Stimulated activated CD8-positive, alpha-beta memory T cell treated with anti-CD3 and anti-CD28 coated beads, Interleukin-2, amount 100 ng/mL, for 1 hour (primary cell): ENCODE measurements at places on chromosomes 4 and X.

GRCh38 chrX:75155447-75155826, 646 bp downstream of the ABCB7 start:
- no peak for DNase-seq

DNA sequence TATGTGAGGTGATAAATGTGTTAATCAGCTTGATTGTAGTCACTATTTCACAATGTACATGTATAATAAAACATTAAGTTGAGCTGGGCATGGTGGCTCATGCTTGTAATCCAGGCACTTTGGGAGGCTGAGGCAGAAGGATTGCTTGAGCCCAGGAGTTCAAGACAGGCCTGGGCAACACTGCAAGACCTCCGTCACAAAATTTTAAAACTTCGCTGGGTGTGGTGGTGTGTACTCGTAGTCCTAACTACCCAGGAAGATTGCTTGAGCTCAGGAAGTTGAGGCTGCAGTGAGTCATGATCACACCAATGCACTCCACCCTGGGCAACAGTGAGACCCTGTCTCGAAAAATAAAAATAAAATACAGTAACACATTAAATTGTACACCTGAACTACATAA, 20.1 kb downstream of the LYAR start:
- DNase-seq, result no peak

GRCh38 chr4:100450449-100450848, 67.4 kb downstream of the EMCN start:
- DNase-seq, result no peak

DNA sequence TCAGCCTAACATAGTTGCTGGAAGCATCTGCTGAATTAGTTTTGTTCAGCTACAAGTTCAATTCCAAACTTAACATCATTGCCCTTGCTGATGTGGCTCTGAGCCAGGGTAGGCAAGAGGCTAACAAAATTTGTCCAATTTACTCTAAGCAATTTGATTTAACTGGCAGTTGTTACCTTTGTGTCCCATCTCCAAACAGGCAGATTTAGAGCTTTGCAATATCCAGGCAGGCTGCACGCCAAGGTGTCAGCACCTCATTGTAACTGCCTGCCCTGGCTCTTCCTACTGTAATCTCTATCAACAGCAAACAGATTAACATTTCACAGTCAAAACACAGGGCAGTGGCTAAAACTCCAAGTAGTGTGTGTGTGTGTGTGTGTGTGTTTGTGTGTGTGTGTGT, 2070.6 kb downstream of the PCDH7 start:
- no peak for DNase-seq

- DNase-seq, result no peak
Measured at GRCh38 chr4:130648570-130648969, 1552.6 kb downstream of the C4orf33 start.

DNA sequence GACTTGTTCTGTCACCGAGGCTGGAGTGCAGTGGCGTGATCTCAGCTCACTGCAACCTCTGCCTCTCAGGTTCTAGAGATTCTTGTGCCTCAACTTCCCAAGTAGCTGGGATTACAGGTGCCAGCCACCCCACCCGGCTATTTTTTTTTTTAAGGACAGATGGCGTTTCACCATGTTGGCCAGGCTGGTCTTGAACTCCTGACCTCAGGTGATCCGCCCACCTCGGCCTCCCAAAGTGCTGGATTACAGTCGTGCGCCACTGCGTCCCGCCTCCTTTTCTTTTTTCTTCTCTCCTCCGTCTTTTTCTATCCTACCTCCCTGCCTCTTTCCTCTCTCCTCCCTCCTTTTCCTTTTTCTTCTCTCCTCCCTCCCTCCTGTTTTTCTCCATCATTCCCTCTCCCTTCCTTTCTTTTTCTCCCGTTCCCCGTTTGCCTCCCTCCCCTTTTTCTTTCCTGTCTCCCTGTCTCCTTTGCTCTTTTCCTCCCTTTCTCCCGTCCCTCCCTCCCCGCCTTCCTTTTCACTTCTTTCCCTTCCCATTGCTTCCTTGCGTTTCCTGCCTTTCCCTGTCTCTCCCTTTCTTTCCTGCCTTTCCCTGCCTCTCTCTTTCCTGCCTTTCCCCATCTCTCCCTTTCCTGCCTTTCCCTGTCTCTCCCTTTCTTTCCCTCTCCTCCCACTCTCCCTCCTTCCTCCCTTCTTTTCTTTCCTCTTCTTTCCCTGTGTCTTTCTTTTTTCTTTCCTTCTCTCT, 2.1 kb upstream of the SLC25A6 start:
- no peak for DNase-seq

DNA sequence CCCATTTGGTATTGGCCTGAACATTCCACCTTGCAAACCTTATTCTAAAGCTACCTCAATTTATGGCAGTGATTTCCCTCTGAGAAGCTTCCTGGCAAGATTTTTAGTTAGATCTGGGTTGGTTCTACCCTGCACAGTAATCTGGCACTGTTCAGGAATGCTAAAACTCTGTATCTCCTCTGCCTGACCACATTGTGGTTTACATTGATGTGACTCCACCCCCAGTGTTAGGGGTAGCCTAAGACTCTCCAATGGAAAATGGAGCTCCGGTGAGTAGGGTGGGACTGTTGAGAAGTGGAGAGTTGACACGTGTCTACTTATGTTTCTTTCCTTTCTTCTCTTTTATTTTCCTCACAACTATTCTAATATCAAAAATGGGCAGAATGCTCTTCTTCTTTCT, 45.4 kb downstream of the BMPR1B start:
- DNase-seq, result no peak

DNA sequence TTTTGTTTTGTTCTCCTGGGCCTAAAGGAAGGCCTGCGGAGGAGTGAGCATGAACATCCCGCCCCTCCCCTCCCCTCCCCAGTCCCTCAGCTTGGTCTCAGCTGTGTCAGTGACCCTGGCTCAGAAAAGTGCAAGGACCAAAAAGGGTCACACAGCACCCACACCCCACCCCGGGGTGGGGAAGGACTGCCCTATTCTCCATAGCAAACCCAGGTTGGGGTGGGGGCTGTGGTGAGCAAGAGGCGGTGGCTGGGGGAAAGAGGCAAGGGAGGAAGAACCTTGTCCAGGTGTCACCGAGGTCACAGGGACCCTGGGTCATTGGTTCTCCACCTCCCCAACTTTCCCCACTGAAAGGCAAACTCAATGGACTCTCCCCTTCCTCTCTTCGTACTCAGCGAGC, 7.6 kb upstream of the MSX1 start:
- DNase-seq, result no peak

GRCh38 chr4:34720571-34720970, 1523.7 kb downstream of the ARAP2 start:
- DNase-seq, result no peak

DNA sequence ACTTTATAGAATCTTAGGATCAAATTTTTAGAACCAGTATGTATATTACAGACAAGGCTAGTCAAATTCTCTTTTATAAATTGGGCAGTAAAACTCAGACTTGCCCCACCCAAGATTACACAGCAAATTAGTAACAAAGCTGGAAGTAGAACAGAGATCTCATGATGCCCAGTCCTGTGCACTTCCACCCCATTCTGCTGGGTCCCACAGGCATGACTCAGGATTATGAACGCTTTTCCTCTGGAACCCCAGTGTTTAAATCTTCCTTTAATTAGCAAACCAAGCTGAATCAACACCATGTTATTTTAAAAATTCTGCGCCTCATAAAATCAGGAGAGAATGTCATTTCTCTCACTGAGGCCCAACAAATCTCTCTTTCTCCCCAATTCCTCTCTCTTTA, 1.5 kb upstream of the IL13RA2 start:
- DNase-seq, result no peak

GRCh38 chrX:41122664-41123257, 37.5 kb downstream of the USP9X start:
- no peak for DNase-seq

GRCh38 chrX:12405306-12405705, 267.0 kb downstream of the FRMPD4 start:
- DNase-seq, result no peak

GRCh38 chr4:5995901-5996623, 22.2 kb downstream of the C4orf50 start:
- no peak for DNase-seq

DNA sequence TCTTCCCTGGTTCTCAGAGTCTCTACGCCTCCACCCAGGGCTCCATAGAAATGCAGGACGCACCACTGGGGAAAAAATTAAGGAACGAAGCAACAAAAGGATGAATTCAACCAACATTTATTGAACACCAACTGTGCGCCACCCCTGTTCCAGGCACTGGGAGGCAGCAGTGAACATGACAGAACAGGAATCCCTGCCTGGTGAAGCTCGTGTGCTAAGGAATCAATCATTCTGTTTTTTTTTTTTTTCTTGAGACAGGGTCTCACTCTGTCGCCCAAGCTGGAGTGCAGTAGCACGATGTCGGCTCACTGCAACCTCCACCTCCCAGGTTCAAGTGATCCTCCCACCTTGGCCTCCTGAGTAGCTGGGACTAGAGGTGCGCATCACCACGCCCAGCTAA, 1.9 kb upstream of the FTSJ1 start:
- DNase-seq, result no peak

GRCh38 chrX:139924069-139924695, 8.7 kb downstream of the ATP11C start:
- no peak for DNase-seq

DNA sequence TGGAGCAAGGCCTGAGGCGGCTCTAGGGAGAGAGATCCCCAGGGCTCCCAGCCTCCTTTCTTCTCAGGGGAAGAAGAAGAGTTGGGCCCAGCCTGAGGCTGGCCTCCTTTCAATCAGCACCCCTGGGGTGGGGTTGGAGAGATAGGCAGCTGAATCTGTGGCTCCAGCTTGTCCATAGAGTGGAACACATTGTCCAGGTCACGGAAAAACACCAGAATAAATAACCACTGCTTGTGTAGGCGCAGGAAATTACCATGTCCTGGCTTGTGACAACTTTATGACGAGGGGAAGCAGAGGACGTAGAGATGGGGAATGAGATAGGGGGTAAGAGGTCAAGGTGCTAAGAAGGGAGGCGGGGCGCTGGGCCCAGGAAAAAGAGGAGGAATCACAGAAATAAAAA, 80.8 kb upstream of the EFNB1 start:
- DNase-seq, result no peak

DNA sequence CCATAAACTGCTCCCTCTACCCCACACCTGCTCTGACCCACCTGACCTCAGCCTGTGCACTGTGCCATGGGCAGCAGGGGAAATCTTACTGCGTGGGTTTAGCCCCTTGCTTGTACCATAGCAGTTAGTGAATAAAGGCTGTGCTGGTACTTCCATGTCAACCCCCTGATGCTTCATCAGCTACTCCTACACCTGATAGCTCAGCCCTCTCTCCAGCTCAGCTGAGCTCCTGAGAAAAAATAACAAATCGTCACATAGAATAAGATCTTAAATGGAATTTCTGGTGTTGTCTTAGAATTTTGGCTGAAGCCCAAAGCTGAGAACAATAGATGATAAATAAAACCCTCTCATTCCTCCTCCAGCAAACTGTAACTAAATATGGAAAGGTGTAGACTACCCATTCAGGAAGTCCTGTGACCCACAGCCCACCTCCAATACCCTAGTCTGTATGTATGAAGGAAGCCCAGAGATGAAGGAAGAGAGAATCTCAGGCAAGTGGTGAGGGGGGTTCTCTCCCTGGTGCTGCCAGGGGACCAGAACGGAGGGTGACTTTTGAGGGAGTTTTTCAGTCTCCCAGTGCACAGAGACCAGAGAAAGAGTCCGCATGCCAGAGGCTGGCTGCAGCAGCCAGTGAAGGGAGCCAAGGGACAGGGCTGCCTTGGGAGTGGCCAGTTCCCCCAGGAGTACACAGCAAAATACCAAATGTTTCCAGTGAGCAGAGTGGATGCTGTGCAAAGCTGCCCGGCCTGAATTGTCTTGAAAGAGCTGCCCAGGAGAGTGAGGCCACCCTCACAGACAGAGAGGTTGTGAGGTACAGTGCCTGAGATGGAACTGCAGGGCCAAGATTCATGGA, 227.3 kb downstream of the QDPR start:
- no peak for DNase-seq

- no peak for DNase-seq
Measured at GRCh38 chr4:58940167-58940566, 1830.0 kb upstream of the IGFBP7 start.

DNA sequence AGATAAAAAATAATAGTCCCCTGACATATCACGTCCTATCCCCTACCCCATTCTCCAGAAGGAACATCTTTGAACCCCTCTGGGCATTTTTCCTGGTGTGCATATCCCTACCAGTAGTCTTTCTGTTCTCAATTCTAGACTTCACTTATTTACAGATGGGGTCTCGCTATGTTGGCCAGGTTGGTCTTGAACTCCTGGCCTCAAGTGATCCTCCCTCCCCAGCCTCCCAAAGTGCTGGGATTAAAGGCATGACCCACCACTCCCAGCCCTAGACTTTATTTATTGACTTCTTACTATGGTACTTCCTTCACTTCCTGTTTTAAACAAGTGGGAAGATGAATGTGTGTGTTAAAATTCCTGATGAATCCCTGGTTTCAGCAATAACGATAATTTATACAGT, 612 bp upstream of the RRAGB start:
- DNase-seq, result no peak

DNA sequence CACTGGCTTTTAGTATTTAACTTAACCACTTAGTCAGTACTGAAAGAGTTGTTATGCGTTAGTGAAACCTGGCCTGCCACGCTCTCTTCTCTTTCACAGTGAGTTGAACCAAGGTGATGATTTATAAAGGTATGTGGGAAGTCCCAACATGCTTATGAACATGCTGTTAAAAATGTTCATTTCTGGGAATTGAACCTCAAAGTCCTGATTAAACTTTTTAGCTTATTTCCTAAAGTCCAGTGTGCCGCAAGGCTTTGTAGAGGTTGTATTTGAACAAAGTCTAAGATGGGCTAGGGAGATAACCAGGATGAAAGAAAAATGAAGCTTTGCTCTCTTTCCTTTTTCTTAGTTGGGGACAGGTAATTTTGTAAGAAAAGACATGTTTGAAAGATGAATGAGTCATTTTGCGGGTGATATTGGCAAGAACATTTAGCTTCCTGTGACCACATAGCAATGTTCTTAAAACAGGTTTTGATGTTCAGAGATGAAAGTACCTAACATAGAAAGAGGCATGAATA, 270.3 kb downstream of the DTHD1 start:
- no peak for DNase-seq

GRCh38 chr4:77493829-77494551, 111.6 kb upstream of the CXCL13 start:
- DNase-seq, result no peak

DNA sequence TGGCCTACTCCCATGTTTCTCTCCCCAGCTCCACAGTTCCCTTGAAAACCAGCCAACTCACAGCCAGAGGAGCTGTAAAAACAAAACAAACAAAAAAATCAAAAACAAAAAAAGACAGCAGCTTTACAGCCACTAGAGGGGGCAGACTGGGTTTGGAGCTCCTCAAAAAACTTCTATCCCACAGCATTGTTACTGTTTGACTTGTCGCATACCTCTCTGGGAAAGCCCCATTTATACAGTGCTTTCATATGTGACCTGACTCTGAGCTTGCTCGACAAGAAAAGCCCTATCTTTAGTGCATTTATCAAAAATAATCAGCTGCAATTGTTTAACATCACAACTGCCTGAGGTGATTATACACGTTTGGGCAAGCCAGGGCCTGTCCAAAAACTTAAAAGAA, 21.6 kb downstream of the TSPAN6 start:
- no peak for DNase-seq

DNA sequence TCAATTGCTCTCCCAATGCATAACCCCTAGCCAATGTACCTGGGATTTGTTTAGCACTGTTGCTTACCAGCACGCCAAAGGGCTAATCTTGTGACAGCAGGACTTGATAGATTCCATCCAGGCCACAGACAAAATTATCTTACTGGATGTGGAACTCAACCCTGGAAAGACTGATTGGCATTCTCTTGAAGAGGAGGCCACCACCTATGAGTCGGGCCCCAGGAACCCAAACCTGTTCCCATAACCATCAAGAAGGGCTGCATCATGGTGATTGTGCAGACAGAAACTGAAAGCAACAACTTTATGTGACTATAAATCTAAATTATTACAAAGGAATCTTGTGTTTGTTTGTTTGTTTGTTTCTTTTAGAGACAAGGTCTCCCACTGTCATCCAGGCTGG, 19.9 kb upstream of the TMEM255A start:
- DNase-seq, result no peak
